ENCODE measurements at places on chromosomes 6 and 20. TPM values are rescaled to one million over a fixed set of nuclear protein-coding genes. Genes with fewer than 3 reads are reported as not detected.

Gene LY6G6C
- not detected for total RNA-seq

Gene ULBP2
- 0.32 TPM for total RNA-seq

Gene NSFL1C
- total RNA-seq: 78.1 TPM

Gene IL17F
- total RNA-seq: 155 TPM

Gene FOXF2
- total RNA-seq: not detected

Gene SEC23B
- total RNA-seq: 95.3 TPM

Gene COL19A1
- total RNA-seq: not detected

Gene SIRPB2
- total RNA-seq: not detected

Gene LY6G6F
- not detected for total RNA-seq

Gene MRAP2
- total RNA-seq: not detected

Gene KCNS1
- total RNA-seq: 0.66 TPM

Gene EPPIN
- total RNA-seq: not detected

Gene MATN4
- 0.48 TPM for total RNA-seq

Gene TREM1
- total RNA-seq: 0.62 TPM

All from activated CD4-positive, alpha-beta T cell treated with anti-CD3 and anti-CD28 coated beads for 36 hours (primary cell).